ENCODE measurements at places on chromosomes 2 and 18. TPM values are rescaled to one million over a fixed set of nuclear protein-coding genes. Genes with fewer than 3 reads are reported as not detected.

GRCh38 chr2:239201884-239202283, 198.9 kb downstream of the HDAC4 start:
- DNase-seq: no peak

Gene POTEI
- 0.50 TPM for total RNA-seq

GRCh38 chr2:46331109-46331766, 34.0 kb downstream of the EPAS1 start:
- no peak for DNase-seq

- no peak for DNase-seq
These were observed 134.6 kb upstream of the TWIST2 start for GRCh38 chr2:238713198-238713826.

- no peak for DNase-seq
These were observed 54.3 kb downstream of the HAUS1 start for GRCh38 chr18:46158499-46158898.

DNA sequence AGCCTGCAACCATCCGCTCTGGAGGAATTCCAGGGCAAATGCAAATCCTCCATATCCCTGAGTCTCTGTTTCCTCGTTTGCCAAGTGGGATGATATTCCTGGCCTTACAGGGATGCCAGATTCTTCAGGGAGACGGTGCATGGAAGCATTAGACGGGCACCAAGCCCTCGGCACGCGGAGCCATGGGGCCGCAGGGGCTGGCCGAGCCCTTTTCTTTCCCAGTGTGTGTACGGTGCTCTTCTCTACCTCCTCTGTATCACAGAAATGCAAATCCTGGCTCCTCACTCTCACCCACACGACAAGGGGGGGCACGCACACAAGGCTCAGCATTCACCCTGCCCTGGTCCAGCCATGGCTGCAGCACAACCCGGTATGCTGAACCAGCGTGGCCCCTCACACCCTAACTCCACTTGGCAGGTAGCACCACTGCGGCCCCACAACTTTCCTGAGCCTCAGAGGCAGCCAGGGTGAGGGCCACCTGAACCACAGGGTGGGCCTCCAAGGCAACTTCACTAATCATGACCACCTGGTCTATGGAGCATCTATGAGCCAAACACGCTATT, 64.1 kb upstream of the SALL3 start:
- DNase-seq: no peak

DNA sequence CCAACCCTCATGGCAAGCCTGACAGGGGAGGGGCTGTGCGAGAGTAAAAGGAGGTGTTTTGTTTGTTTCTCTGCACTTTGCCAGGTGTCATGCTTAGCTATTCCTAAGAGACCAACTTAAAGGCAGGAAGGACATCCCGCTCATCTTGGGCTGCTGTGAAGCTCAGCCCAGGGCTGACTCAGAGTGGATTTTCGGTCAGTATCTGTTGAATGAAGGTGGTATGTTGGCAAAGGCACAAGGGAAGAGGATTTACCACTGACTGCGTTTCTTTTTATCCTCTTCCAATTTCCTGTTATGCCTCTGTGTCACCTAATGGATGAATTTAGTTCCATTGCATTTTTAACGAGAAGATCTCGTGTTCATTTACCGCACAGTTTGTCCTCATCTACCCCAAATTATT, 18.9 kb downstream of the TRPM8 start:
- DNase-seq: no peak

Gene GATA6
- total RNA-seq: 10.9 TPM

- DNase-seq: no peak
These were observed 728.8 kb downstream of the CNTNAP5 start for GRCh38 chr2:124753842-124754241.
